CD14-positive monocyte (primary cell): ENCODE measurements at places on chromosomes 13 and 19. TPM values are rescaled to one million over a fixed set of nuclear protein-coding genes. Genes with fewer than 3 reads are reported as not detected.
A peak's percentile ranks its signal among the peaks of the same experiment; 100 is the strongest.

DNA sequence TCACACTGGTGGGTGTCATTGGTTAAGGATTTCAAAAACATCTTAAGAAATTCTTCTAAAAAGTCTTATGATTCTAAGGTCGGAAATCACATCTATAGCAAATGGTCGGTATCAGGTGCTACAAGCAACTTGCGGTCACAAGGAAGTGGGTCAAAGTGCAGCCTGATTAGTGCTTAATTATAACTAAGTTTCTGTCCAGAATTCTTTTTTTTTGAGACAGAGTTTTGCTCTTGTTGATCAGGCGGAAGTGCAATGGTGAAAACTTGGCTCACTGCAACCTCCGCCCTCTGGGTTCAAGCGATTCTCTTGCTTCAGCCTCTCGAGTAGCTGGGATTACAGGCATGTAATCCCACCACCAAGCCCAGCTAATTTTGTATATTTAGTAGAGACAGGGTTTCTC lies 1.2 kb upstream of the GDF15 start:
- DNase-seq = no peak

DNA sequence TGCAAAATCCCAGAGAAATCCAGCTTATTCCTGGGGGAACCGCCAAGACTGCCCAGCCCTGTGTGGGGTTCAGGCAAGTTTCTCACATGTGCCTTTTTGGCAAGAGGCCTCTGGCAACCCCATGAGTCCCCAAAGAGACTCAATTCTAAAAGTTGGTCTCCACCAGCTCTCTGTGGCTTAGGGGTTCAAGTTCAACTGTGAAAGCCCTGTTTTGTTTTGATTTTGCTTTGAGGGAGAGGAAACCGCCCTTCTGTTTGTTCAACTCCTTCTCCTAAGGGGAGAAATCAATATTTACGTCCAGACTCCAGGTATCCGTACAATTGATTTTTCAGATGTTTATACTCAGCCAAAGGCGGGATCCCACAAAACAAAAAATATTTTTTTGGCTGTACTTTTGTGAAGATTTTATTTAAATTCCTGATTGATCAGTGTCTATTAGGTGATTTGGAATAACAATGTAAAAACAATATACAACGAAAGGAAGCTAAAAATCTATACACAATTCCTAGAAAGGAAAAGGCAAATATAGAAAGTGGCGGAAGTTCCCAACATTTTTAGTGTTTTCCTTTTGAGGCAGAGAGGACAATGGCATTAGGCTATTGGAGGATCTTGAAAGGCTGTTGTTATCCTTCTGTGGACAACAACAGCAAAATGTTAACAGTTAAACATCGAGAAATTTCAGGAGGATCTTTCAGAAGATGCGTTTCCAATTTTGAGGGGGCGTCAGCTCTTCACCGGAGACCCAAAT lies 583 bp upstream of the LDLR start:
- no peak for DNase-seq

The FFAR2 gene
- polyA plus RNA-seq = 5.7 TPM

DNA sequence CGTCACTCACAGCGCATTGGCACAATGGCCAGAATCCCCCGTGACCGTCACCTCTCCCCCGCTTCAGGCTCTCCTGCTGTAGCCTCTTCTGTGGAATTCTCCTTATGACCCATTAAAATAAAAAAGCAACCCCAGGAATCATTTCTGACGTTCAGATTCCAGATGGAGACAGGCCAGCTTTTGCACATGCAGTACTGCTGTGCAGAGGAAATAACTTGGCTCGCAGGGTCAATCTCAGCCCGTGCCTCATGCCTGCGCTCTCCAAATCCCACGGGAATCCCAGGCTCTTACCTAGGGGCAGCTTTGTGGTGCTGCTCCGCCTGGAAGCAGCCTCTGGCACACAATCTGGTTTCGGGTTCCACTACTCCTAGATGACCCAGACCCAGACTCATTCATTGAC lies 32.7 kb upstream of the SOX1 start:
- no peak for DNase-seq

The MCEMP1 gene
- 65.5 and 122 TPM in 2 replicates for polyA plus RNA-seq

DNA sequence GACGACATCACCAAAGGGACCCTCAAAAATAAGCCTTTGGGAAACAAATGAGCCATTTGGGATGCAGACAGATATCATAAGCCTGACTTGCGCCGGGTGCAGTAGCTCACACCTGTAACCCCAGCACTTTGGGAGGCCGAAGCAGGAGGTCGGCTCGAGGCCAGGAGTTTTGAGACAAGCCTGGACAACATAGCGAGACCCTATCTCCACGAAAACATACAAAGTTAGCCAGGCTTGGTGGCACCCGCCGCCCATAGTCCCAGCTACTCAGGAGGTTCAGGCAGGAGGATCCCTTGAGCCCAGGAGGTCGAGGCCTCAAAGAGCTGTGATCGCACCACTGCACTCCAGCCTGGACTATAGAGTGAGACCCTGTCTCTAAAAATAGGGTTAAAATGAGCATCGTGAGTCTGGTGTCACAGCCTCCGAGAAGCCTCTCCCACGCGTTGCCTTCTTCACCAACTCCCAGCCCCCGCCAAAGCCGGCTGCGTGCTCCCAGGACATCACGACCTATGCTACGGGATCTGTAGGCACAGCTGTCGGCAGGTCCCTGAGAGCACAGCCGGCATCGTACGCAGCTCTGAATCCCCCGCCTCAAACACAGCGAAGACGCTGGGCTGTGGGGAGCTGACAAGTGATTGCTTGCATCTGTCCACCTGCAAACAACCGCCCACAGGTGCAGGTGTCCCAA lies 1.6 kb downstream of the REXO1 start:
- DNase-seq = no peak

The CLDN10 gene
- polyA plus RNA-seq = 0.35 TPM

GRCh38 chr13:93562676-93563075 lies 336.1 kb downstream of the GPC6 start:
- no peak for DNase-seq

- DNase-seq = no peak
Measured at GRCh38 chr13:90068658-90069057, 1278.8 kb upstream of the MIR17HG start.

GRCh38 chr13:40375489-40376171 lies 290.8 kb downstream of the FOXO1 start:
- no peak for DNase-seq

- DNase-seq = peak; percentile 64
Measured at GRCh38 chr19:18058208-18059009, 28.3 kb downstream of the IL12RB1 start.

GRCh38 chr13:70391678-70392077 lies 283.4 kb upstream of the KLHL1 start:
- DNase-seq = no peak

DNA sequence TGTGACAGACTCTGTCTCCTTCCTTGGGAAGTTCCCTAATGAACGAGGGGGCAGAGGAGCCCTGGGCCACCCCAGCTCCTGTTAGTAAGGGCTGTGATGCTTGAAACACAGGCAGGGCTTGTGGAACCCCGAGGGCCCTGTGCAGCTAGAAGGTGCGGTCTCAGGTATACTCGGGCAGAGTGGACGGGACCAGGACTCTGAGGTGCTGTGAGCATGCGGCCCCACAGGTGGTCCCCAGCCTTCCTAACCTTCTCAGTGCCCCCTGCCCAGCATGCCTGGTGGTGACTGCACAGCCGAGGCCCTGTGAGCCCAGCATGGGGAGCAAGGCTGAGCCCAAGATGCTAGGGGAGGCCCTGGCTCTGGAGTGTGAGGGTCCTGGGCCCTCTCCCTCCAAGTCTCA lies 4.0 kb upstream of the SIGLEC8 start:
- no peak for DNase-seq

The SPRED3 gene
- not detected for polyA plus RNA-seq

The ZNF560 gene
- not detected for polyA plus RNA-seq

- peak; percentile 66 for DNase-seq
Measured at GRCh38 chr19:43594710-43595604, 977 bp downstream of the IRGQ start.

GRCh38 chr13:45700971-45701900 lies 884 bp upstream of the CBY2 start:
- no peak for DNase-seq

GRCh38 chr13:101178406-101178805 lies 237.9 kb downstream of the NALCN start:
- no peak for DNase-seq

DNA sequence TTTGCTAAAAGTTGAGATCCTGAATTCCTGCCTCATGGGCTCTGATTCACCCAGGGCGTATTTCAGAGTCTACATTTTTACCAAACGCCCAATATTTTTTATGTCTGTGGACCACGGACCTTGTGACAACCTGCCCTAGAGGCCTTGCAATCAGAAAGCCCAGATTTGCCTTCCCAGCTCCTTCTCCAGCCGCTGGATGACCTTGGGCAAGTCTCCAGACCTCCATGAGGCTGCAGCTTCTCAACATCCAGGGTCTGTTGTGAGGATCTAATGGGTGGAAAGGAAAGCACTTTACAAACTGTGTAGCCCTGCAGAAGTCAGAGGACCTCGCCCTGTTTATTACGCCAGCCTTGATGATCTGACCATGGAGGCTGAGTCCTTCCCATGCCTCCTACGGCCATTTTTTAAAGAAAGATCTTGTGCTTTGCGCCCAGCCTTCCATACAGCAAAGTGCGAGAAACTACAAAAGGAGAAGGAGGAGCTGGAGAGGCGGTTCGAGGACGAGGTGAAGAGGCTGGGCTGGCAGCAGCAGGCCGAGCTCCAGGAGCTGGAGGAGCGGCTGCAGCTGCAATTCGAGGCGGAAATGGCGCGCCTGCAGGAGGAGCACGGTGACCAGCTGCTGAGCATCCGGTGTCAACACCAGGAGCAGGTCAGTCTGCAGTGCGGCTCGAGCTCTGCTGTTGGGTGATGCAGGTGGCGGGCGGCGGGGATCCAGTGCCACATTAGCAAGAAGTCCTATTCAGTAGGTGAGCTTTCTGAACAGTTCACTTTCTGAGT lies 115.6 kb downstream of the SLC7A1 start:
- DNase-seq = no peak

The TEX101 gene
- polyA plus RNA-seq = not detected in 2 replicates

GRCh38 chr19:14520543-14520942 lies 2.3 kb upstream of the DNAJB1 start:
- DNase-seq = no peak

The RASGRP4 gene
- polyA plus RNA-seq = 30.2 TPM

DNA sequence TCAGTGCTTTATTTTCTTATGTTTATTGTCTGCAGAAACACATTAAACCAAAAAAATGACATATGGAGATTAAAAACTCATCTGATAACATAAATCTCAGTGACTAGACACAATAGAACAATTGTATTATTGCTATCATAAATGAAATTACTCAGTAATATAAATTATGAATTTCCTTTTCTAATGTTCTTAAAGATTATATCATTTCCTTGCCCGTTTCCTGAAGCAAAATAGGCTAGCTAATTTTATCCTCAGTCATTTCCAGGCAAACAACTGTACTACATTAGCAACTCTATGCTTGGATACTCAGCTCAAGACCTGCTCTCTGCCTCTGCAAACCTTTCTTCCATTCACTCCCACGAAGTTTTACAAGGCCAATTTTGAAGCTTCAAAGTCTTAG lies 61.2 kb downstream of the RFC3 start:
- DNase-seq = no peak

The OPA3 gene
- polyA plus RNA-seq = 4.4 TPM

The CD37 gene
- 294 and 380 TPM in 2 replicates for polyA plus RNA-seq

The SCN1B gene
- 0.68 and 0.79 TPM in 2 replicates for polyA plus RNA-seq

The XAB2 gene
- polyA plus RNA-seq = 55.7 and 72.8 TPM in 2 replicates
